IPS-NIHi11 (cell line): ENCODE measurements at places on chromosomes 11 and 22.

GRCh38 chr11:13923716-13924650, 38.5 kb upstream of the SPON1 start:
- peak; percentile 49 for DNase-seq

DNA sequence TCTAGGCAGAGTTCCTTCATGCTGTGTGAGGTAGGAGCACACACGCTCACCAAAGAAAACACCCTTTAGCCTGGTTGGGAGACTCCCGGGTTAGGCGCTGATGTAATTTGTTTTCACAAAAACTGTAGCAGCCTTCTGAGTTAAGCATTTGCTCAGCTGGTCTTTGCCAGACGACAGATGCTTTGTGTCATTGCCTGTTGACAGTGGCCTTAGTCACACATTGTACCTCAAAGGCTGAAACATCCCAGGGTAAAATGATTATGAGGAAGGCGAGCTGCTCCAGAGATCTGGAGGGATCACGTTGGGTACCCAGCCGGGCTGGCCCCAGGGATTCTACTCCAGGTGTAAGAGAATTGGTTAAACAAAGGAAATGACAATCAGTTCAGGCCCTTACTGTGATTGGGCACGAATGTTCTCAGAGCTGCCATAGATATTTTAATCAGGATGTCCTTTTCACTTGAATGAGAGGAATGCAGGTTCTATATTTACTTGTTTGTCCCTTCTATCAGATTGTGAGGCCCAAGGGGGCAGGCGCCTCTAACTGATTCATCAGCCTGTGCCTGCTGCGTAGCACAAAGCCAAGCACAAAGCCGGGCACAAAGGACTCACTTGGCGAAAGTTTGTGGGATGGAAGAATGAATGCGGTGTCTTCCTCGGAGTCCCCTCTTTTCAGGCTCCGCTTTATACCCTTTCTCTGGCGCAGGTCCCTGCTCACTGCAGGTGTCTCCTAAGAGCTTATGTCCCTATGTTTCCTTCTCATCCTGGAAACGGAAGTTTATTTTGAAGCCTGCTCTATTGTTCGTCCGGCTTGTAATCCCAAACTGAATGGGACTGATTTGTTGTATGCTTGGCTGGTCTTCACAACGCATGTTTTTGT, 47.1 kb downstream of the ADM start:
- peak; percentile 77 for DNase-seq

DNA sequence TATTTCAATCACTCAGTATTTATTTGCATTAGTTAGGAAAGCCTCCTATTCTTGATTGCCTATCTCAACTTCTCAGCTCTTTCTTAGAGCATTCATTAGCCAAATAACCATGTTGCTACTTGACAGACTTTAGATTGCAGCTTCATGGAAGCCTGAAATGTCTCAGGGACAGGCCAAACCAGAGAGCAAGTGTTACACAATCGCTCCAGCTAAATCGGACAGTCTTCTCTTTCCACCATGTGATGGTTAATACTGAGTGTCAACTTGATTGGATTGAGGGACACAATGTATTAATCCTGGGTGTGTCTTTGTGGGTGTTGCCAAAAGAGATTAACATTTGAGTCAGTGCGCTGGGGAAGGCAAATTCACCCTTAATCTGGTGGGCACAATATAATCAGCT, 106.5 kb upstream of the DRD2 start:
- no peak for DNase-seq

DNA sequence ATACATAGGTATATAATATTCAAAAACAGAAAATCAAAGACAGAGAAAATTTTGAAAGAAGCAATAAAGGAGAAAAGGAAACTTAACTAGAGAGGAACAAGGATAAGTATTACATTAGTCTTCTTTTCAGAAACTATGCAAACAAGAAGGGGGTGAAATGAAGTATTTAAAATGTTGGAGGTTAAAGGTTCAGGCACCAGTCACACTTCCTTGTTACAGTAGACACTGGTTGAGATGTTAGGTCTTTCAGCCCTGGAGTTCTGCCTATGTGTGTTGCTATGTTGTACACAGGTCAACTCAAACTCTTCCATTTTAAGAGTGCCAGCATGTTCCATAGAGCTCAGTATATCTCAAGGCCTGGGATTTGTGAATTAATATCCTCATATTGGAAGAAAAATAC, 6.0 kb upstream of the MS4A4A start:
- DNase-seq: no peak

DNA sequence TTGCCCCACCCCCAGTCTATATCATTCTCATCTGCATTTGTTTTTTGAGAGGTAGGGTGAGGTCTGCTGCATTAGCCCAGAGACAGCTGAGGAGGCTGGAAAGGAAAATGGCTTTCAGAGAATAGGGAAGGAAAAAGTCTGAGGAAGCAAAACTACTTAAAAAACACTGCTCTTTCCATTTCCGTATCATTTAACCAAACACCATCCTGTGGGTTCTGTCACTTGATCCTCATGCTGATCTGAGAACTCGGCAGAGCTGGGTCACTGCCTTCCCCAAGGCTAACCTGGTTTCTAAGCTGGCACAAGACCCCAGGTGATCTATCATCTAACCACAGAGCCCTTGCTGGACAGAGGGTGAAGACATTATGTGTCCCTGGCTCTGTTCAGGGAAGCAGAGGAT, 1.2 kb downstream of the FOLR2 start:
- DNase-seq: no peak

- DNase-seq: no peak
Observed at GRCh38 chr11:69348414-69349235, 54.7 kb downstream of the MYEOV start.
